ENCODE measurements at places on chromosomes 16 and 17. TPM values are rescaled to one million over a fixed set of nuclear protein-coding genes. Genes with fewer than 3 reads are reported as not detected.

DNA sequence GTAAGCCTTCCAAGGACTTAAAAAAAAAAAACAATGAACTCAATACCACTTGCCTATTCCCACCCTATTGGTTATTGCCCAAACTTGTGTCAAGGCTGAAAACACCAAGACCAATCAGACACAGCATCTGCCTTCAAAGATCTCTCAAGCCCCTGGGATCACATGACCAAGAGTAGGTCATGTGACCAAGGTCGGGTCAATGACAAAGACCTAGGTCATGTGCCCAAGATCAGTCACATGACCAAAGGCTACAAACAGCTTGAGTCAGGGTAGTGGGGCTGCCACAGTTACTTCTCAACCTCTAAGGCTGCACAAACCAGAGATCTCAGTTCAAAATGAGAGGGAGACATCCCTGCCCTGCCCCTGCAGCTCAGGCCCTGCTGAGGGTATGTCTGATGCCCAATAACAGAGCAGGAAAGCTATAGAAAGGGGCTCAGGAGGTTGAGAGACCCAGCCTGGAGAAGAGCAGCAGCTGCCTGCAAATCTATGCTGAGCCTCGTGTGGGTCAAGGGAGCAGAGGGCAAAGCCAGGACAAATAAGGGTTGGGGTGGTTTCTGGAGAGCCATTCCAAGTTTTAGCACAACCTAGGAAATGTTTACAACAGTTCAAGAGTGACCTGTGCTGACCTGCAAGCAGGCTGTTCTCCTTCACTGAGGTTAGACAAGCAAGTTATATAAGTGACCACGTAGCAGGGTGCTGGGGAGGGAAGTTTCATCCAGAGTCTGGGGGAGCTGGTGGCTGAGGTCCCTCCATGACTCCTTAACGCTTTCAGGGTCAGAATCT lies 48.8 kb downstream of the PIMREG start:
- DNase-seq, result no peak

- DNase-seq, result no peak
Observed at GRCh38 chr17:67577429-67578141, 140.2 kb upstream of the NOL11 start.

DNA sequence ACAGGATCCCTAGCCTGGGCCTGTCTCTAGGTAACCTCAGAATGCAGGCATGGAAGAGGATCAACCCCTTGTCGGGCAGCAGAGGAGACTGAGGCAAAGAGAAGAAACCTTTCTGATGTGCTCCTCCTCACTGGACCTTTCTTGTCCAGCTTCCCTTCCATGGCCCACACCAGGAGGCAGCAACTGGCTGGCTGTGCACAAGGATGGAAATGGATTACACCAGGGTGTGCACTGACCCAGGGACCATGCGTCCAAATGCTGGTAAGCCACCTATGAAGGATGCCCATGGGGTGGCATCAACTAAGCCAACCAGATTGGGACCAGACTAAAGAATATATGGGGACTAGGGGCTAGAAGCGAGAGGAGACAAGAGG lies 83.0 kb downstream of the N4BP1 start:
- no peak for DNase-seq

RMI2 gene
- polyA plus RNA-seq, result 16.1 TPM

MT1H gene
- 2.0 TPM for polyA plus RNA-seq

All from hepatocyte (in vitro differentiated cells).